ENCODE measurements at places on chromosomes 12 and 14.

GRCh38 chr14:81618695-81619094 lies 85.0 kb upstream of the SEL1L start:
- no peak for DNase-seq

- DNase-seq: no peak
Measured at GRCh38 chr12:96219700-96220206, 25.6 kb downstream of the ELK3 start.

DNA sequence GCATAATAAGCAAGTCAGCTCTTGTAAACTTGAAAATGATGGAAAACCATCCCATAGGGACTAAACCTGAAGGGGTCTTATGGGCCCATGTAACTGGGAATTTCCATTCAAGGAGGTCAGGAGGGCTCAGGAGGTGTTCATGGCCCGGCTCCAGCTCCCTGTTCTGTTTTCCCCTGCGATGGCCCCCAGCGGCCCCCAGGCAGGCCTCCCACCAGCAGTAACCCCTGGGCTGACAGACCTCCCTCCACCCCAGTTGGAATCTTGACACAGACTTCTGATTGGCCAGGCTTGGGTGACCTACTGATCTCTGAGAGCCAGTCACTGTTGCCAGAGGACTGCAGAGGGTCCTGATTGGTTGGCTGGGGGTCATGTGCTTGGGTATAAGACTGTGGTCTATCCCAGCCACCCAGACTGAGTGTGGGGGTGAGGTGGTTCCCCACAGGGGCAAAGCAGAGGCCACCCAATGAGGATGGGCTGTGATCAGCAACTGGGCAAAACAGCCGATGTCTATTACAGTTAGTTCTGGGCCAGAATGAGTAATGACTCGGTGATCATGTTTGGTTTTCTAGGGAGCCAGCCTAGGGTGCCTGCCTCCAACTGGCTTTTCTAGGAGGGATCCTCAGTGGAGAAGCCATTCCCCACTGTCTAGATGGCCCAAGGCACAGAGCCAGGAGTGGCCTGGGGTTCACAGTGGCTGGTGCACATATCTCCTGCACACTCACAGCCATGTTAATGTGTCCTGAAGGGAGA lies 27.0 kb downstream of the RHOF start:
- DNase-seq: no peak

GRCh38 chr12:7162691-7163114 lies 26.8 kb upstream of the PEX5 start:
- DNase-seq: peak; percentile 26

DNA sequence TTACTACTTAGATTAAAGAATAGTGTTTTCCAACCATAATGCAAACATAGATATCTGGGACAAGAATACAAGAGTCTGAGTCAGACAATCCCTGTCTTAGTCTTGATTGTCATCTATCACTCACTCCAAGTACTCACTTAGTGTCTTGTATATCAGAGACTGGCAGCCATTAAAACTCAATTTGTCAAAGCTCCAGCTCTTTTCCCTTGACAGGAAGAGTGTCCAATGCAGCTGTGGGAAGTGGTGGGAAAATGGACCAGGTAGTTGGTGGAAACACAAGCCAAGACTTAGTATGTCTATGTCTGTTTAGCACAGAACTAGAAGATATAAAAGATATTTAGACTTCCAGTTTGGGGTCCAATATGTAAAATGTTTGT lies 271.6 kb upstream of the CLEC14A start:
- DNase-seq: no peak

DNA sequence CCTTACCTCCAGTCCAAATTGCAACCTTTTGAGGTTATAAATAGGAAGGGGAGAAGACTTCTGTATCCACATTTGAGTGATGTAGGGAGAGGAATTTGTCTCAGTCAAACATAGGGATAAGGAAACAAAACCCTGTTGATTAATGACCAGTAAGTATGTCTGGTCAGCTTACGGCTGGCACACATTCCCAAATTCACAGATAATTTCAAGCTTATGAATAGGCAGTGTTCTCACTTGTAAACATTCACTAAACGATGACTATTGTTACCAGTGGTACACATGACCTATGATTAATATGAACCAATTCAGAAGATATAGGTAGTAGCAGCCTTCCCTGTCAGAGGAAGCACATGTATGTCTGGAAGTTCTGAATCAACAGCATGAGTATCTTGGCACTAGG lies 33.0 kb upstream of the SLC5A8 start:
- DNase-seq: no peak

DNA sequence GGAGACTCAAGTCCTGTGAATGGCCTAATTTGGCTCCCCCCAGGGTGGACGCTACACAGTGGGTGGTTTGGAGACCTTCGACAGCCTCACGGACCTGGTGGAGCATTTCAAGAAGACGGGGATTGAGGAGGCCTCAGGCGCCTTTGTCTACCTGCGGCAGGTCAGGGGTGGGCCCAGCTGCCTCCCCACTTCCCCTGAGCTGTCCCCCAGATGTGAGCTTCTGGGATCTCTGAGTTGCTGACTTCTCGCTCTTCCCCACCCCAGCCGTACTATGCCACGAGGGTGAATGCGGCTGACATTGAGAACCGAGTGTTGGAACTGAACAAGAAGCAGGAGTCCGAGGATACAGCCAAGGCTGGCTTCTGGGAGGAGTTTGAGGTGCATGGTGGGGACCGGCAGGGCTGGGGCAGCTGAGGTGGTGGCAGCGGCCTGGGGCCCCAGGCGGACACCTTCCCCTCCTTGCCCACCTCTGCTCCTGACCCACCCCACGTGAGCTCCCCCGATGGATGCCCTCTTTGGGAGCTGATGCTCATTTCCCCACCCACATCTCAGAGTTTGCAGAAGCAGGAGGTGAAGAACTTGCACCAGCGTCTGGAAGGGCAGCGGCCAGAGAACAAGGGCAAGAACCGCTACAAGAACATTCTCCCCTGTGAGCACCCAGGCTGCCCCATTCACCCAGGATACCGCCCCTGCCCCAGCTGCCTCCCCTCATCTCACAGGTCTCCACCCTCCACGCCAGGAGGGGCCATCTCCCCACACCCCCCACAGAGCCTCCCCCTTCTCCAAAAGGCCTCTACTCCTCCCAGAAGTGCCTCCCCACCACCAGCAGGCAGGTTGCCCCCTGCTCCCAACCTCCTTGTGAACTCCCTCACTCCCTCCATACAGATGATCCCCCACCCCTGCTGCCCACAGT lies 4.2 kb downstream of the PTPN6 start:
- peak; percentile 35 for DNase-seq

DNA sequence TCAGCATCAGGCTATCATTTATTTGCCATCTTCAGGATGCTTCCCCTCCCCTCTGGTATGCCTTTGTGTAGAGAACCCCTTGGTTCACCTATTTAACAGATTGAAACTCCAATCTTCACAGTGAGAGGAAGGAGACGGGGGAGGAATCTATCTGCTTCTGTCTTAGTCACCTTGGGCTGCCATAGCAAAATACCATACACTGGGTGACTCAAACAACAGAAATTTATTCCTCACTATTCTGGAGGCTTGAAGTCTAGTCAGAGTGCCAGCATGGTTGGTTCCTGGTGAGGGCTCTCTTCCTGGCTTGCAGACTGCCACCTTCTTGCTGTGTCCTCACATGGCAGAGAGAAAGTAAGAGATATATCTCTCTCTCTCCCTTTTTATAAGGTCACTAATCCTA lies 13.5 kb upstream of the EML1 start:
- DNase-seq: no peak

DNA sequence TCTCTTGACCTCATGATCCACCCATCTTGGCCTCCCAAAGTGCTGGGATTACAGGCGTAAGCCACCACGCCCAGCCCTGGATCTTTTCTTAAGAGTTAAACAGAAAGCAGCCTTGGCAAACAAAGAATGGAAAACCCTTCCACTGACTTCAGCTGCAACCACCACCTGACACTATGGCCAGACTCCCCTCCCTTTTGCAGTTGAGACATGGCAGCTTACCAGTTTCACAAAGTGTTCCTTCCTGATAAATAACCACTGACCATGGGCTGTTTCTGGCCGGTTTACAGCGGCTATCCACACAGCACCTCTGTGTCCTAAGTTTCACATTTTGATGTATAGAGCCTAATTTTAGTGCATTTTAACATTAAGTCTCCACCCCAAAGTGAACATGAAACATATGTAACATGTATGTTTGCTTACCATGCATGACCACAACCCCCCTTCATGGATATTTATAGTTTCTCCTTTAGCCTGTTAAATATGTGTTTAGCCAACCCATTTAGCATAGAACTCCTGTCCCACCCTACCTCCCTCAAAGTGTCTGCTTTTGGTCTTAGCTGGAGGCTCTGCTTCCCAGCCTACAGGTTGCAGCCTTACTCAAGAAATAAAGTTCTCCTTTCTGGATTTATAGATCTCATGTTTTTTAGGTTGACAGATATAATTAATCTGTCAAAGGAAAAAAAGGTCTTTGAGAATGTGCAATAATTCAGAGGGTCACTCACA lies 32.7 kb upstream of the RAB21 start:
- DNase-seq: no peak

DNA sequence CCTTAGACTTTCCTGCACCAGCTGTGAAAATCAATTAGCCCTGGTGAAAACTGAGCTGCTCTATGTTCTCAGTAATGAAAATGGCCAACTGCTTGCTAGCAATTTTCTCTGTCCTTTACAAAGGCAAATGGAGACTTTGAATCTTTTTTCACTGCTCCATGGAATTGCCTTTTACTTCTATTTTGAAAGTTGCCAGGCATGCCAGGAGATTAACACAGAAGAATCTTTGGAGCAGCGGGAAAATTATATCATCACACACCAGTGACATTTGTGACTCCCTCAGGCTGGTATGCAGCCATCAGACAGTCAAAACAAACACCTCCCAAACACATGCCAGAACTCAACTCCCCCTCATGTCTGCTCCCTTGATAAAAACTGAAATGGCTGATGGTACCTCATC lies 872.0 kb upstream of the FLRT2 start:
- no peak for DNase-seq

DNA sequence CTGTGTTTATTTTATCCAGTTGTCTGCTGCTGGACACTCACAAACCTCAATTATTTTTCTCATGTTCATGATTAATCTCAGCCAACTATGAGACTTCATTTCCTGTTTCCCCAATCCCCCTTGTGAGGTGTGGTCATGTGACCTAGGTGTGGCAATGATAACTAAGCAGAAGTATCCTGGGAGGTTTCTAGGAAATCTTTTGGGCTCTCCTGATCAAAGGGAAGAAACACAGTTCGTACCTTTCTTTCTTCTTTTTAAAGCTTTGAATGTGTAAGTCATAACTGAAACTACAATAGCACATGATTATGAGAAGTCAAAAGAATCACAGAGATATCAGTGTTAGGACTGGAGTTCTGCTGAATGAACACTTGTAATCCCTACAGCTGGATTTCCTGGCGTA lies 34.4 kb upstream of the MANSC4 start:
- DNase-seq: no peak

DNA sequence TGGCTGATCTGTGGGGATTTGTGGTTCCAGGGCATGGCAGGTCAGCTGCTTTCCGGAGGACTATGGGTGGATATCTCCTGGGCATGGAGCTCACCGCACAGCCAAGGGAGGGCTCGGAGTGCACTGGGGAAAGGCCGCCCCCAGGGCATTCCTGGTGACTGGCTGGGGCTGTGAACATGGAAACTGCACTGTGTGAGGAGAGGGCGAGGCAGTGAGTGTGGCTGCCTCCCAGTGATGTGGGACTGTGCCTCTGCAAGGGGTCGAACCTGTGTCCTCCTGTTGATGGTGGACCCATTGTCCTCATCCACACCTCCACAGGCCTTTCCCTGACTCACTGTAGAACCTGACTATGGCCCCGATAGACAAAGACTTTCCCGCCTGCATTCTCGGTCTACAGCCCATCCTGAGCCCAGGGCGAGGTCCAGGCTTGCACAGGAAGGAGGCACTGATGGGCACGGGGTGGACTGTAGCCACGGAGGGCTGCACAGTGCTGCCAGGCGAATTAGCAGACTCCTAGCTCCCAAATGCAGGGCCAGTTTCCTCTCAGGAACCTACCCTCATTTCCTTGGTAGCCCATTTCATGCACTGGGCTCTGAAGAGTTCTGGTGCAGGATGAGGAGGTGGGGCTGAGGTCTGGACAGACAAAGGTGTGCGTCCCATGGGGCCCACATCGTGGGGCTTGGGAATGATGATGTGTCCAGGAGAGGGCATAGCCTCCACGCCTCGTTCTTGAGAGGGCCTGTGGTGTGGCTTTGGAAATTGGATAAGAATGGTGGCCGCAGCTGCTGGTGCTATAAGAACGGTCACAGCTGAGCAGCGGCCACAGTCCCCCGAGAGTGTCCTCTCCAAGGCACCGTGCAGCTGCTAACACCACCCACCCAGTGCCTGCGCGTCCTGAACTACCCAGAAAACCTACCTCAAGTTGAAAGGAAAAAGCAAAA lies 415.1 kb downstream of the TMEM121 start:
- DNase-seq: no peak

DNA sequence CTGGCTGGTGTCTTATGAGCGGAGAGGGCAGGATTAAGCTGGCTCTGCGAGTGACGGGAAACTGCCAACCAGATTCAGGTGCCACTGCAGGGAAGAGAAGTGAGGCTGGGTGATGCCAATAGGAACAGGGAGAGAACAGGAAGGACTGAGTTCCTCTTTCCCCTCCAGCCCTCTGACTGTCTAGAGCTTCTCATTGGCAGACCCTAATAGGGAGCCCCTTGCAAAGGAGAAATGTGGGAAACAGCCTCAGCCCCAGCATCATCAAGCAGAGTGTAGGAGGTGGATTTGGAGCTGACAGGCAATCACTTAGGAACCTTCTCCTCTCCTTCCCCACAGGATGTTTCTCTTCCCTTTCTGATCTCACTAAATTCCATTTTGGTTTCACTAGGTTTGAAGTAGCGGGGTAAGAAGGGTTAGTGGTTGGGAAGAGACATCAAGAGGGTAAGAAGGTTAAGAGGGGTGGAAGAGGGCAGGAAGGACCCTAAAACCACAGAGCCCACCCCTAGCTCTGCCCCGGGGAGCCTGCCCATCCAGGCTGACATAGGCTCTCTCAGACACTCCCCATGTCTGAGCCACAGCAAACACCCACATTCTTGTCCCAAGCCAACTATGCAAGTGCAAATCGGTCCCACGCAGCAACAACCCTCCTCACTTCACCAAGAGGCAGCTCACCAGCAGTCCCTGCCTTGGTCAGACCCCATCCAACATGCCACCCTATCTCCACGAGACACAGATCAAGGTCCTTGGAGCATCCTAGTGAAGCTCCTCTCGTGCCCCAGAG lies 111.1 kb downstream of the STAB2 start:
- no peak for DNase-seq
